ENCODE measurements at places on chromosomes 4 and X.

DNA sequence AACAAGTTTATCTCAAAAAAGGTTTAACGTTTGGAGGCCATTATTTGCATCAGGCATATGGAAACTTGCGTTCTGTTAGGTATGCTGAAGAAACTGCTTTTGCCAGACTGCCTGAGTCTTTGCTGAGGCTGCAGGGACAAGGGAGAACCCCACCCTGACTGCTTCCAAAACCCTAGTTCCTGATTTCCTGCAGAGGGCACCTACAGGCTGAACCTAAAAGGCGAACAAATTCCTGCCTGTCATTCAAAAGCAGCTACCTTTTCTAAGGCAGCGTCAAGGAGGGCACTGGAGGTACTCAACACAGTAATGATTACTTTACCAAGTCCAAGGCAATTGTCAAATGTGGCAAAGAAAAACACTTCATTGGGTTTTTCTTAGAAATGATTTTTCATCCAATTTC is 578 bp upstream of the CORIN start:
- DNase-seq: no peak

DNA sequence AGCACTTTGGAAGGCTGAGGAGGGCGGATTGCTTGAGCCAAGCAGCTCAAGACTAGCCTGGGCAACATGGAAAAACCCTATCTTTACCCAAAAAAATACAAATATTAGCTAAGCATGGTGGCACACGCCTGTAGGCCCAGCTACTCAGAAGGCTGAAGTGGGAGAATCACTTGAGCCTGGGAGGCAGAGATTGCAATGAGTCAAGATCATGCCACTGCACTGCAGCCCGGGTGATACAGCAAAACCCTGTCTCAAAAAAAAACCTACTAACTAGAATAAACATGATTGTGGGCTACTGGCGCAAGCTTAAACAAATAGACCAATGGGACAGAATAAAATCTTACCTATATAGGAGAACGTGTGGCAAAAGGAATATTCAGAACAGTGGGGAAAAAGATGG is 7.3 kb downstream of the CDKL2 start:
- no peak for DNase-seq

- DNase-seq: no peak
Measured at GRCh38 chr4:78129383-78130108, 72.4 kb downstream of the FRAS1 start.

- DNase-seq: no peak
Measured at GRCh38 chrX:20267931-20268701, 1.4 kb upstream of the RPS6KA3 start.

DNA sequence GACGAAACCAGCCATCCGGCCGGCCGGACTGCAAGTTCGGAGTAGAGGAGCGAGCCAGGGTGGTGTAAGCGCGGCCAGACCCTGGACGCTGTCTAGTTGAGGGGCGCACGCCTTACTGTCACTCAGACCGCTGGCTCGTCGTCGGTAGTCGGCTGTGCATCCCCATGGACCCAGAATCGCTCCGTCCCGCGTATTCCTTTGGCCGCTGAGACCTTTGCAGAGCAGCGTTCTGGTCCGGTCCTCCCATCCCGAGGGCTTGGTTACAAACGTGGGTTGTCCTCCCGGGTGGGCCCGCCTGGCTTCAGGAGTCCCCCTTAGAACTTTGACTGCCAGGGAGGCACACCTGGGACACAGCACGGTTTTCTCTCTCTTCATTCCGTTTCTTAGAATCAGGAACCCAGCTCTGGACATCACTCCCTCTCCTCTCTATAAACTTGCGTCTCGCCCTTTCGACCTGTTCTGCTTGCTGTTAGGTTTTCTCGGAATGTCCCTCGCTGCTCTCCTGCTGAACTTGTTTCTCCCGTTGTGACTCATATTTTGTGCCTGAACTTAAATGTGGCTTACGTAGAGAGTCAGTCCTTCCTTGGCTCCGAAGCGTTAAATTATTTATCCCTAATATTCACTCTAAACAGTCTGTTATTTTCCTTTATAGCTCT is 672 bp downstream of the PGM2 start:
- DNase-seq: no peak

DNA sequence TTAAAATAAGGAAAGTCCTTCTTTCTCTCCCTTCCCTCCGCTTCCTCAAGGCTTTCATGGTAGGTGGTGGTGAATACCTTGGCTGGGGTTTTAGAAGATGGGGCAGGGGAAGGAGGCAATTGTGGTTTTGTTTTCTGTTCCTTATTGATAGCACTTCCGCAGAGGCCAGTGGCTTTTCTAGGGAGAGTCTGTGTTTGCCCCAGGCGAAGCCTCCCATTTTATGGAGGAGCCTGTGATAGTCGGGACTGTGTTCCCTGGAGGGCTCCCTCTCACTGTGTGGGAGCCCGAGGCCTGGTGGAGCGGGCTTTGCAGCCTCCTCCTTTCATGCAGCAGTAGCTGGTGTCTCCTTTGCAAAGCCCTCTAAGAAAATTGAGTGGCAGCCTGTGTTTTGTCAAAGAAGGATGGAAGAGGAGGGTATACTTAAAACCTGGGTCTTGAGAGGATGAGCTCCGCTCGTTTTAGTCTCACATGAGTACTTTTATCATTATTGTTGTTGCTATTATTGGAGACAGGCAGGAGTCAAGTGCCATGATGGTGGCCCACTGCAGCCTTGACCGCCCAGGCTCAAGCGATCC is 29.8 kb upstream of the STOX2 start:
- no peak for DNase-seq

GRCh38 chr4:22504922-22505321 is 10.9 kb downstream of the ADGRA3 start:
- DNase-seq: no peak

DNA sequence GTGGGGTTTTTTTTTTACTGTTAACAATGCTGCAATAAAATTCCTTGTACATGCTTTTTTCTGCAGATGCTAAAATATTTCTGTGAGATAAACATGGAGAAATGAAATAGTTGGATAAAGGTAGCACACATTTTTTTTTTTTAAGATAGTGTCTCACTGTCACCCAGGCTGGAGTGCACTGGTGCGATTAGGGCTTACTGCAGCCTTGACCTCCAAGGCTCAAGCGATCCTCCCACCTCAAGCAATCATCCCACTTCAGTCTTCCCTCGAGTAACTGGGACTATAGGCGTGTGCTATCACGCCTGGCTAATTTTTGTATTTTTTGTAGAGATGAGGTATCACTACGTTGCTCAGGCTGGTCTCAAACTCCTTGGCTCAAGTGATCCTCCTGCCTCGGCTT is 1.8 kb upstream of the HUWE1 start:
- DNase-seq: no peak

GRCh38 chr4:99998062-99998867 is 48.2 kb upstream of the H2AZ1 start:
- no peak for DNase-seq

DNA sequence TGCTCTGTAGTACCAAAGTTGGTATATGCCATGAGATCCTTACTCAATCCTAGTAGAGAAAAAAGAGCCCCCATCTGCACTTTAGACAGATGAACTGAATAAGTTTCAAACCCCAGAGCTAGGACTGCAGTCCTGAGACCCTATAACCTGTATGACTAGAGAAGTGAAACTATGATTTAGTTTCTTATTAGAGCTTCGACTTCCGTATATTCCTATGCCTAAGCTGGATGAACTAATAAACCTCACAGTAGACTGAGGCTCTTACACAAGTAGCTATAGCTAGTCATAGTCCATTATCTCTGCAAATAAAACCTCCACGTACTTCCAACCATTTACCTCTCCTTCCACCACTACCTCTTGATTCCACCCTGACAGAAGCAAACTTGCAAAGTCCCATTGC is 6.3 kb upstream of the OTUD4 start:
- no peak for DNase-seq

- DNase-seq: no peak
Measured at GRCh38 chr4:87144356-87144755, 76.1 kb downstream of the KLHL8 start.

GRCh38 chrX:149040873-149041535 is 464.1 kb downstream of the IDS start:
- no peak for DNase-seq

- DNase-seq: no peak
Measured at GRCh38 chr4:24912252-24913118, at the start of gene CCDC149. CCDC149 (minus strand) TSS chr4:24913042; CDS start chr4:24912864, 178 bp downstream.

GRCh38 chr4:39433878-39434492 is 24.7 kb downstream of the RPL9 start:
- no peak for DNase-seq

DNA sequence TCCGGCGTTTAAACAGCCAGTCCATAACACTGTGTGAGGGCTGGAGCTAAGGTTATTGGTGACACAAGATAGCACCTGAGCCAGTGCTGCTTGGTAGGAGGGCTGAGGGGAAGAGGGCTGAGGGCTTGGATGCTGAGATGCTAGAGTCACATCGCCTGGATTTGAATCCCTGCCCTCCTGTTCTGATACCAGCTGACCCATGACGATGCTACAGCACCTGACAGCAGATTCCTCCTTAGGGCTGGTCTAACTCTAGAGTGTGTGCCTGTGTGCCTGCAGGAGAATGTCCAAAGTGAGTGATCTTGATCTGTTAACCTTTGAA is 102.5 kb downstream of the PTTG2 start:
- no peak for DNase-seq

DNA sequence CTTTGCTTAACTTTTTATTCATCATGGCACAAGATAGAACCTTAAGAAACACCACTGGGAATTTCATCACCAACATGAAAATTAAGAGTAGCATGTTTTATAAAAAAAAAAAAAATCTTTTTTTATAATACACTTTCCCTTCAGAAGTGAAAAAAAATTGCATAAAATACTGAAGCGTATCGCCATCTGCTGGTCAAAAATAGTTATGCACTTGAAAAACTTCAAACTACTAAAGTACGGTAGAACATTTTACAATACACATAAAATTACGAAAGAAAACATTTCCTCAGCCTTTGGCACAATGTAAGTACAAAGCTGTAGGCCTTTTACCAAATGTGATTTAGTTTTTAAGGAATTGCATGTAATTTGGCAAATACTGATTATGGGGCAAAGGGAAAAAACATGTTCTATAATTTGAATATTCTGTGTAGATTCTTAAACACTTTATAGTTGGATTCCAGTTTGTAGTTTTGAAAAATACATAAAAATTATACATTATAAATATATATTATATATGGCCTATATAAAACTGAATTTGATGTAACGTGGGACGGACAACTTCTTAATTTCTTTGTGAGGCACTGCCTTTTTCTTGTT is 26.5 kb downstream of the HCCS start:
- DNase-seq: no peak

GRCh38 chr4:39521253-39521919 is 5.9 kb downstream of the UGDH start:
- DNase-seq: no peak

- no peak for DNase-seq
Measured at GRCh38 chr4:107825072-107825824, 516 bp downstream of the SGMS2 start.

DNA sequence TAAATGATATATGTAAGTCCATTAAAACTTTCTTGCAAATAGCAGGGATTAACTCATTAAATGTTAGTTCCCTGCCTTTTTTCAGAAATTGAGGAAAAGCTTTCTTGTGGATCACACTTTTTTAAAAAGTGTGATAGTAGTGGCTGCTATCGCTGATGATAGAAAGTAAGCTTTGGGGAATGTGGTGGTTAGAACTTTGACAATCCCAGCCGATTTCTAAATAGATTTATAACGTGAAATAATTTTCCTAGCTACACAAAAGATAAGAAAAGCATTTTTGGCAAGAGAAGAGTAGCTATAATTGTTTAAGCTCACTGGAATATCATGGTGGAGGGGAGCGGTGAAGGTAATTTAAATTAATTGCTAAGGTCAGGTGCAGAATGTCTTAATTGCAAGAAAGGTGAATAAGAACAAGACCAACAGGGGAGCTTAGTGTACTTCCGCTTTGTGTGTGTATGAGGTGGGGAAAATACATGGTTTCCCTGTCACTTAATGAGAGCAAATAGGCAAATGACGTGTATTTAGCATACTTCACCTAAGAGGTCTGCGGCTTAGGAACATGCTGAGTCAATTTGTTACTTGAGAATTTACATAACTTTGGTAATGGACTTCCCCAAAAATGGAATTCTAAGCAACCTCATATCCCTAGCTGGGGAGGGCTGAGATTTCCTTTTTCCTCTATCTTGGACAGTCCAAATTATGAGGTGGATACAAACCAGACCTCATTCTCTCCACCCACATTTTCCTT is 11.7 kb upstream of the IL21 start:
- no peak for DNase-seq

DNA sequence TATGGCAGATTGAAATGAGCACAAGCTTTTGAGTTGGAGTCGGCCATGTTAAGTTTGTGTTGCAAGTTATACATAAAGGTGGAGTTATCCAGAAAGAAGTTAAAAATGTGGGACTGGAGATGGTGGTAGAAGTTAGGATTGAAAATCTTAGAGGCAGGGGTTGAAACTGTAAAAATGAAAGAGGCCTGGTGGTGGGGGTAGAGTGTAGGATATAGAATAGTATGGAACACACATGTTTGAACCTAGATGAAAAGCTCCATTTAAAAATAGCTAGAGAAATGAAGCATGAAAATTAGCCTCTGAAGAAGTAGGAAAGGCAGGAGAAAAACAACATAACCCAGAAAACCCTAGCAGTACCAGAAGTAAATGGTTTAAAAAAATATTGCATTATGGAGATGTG is 131.8 kb upstream of the ENPEP start:
- DNase-seq: no peak

DNA sequence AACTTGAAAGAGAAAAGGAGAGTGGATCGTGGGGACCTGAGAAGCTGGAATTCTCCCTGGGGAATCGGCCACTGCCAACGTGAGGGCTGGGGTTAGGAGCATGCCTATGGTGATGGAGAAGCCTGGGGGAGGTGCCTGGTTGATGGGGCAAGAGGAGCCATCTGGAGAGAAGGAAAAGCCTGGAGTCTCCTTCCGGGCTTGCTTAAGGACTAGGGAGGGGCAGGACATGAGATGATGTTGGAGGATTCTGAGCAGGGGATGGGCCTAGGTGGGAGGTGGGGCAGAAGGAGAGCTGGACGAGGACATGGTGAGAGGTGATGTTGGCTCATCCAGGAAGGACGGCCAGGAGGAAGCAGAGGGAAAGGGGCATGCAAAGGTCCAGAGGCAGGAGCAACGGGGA is 35.0 kb upstream of the GYG2 start:
- no peak for DNase-seq

DNA sequence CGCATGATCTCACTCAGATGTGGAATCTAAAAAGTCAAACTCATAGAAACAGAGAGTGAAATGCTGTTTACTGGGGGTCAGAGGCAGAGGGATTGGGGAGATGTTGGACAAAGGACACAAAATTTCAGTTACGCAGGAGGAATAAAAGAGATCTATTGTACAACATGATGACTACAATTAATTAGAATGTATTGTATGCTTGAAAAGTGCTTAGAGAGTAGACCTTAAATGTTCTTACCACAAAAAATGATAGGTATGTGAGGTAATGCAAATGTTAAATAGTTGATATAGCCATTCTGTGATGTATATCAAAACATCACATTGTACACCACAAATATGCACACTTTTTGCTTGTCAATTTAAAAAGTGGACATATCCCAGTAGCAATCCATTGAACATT is 36.1 kb upstream of the PHKA2 start:
- no peak for DNase-seq

DNA sequence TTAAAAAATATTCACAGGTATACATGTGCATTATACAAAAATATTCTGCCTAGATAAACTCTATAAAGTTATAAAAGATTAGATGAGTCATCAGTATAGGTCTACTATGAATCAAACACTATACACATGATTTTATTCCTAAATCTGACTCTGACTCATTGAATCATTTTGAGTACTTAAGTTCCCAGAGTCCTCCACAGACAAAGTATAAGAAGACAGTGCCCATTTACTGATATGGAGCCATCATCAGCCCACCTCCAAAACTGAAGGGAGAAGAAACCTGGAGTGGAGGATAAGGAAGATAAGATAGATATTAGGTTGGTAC is 28.7 kb upstream of the ANTXR2 start:
- no peak for DNase-seq

- no peak for DNase-seq
Measured at GRCh38 chr4:71026086-71026485, 32.6 kb downstream of the DCK start.

Data from activated T-helper 1 cell treated with anti-CD3 and anti-CD28 coated beads, Interleukin-2, amount 50 U/mL, for 16 hours (primary cell).